ENCODE measurements at places on chromosomes 2 and 18.

DNA sequence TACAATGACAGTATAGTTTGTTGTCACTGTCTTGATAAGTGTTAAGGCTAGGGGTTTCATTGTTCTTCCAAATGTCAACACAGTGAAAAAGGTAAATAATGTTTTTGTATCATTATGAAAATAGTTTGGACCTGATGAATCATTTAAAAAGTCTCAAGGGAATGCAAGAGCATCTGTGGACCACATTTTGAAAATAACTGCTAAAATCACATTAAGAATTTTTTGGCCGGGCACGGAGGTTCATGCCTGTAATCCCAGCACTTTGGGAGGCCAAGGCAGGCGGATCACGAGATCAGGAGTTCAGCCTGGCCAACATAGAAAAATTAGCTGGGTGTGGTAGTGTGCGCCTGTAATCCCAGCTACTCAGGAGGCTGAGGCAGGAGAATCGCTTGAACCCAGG, 10.3 kb downstream of the SCN1A start:
- no peak for DNase-seq

GRCh38 chr2:34997779-34998178, 1357.8 kb upstream of the CRIM1 start:
- DNase-seq = no peak

GRCh38 chr2:7012141-7012764, 95.0 kb downstream of the RNF144A start:
- no peak for DNase-seq

GRCh38 chr2:77579076-77579769, 57.0 kb upstream of the LRRTM4 start:
- no peak for DNase-seq

DNA sequence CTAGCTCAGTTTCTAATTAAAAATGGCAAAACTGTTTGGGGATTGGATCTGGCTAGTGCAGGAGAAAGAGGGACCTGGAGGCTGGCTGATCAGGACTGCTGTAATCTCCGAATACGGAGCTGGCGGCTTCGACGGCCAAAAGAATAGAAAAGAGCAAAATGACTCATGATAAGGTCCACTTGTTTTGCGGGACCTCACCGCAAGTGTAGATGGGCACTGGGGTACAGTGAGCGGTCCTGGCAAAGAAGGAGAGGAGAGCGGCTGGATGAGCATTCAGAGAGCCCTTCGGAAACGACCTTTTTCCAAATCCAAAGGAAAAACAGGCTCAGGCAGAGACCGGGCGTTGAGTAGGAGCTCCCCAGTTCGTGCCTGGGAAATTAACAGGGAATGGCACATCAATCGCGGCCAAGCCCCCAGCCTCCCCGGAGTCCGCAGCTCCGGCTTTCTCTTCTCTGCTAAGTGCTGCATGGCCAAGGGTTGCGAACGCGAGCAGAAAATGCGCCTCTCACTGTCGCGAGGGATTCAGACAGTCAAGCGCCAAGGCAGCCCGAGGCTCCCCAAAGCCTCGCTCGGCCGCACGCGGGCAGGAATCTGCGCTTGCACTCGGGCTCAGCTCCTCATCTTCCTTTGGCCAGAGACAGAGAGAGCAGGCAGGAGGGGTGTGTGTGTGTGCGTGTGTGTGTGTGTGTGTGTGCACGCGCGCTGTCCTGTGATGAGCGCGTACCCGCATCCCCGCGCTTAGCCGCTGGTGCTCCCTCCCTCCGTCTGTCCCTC, 1.8 kb downstream of the DCC start:
- no peak for DNase-seq

GRCh38 chr2:48910961-48911360, 155.4 kb upstream of the LHCGR start:
- DNase-seq = no peak

DNA sequence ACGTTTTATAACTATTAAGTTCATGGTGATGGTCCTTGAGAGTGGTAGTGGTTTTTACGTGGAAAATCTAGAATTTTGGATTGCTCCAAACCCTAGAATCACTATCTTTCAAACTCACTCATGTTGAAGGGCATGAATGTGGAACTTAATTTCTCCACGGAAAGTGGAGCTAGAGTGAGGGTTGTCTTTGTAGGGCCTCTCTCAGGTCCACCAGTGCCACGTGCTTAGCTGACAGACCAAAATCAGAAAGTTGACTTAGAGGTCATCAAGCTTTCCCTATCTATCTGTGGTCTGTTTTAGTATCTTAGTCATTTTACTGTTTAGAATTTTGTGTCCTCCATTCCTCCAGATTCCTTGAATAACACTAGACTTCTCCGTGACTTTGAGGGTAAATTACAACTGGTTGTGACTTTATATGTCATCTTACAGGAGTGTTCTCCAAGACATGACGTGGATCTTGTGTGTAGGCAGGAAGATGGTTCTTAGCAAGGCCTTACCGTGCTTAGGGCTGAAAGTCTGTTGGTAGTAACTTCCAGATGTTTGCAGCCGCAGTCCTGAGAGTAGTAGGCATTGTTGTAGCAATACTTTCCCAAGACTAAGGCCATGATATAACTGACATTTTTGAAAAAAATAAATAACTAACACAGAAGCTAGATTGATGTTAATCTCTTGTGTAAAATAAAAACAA, 26.8 kb downstream of the DIS3L2 start:
- no peak for DNase-seq

GRCh38 chr2:10762651-10763460, 41.4 kb downstream of the ATP6V1C2 start:
- DNase-seq = no peak

- no peak for DNase-seq
Observed at GRCh38 chr2:98749066-98749450, 18.1 kb upstream of the MGAT4A start.

DNA sequence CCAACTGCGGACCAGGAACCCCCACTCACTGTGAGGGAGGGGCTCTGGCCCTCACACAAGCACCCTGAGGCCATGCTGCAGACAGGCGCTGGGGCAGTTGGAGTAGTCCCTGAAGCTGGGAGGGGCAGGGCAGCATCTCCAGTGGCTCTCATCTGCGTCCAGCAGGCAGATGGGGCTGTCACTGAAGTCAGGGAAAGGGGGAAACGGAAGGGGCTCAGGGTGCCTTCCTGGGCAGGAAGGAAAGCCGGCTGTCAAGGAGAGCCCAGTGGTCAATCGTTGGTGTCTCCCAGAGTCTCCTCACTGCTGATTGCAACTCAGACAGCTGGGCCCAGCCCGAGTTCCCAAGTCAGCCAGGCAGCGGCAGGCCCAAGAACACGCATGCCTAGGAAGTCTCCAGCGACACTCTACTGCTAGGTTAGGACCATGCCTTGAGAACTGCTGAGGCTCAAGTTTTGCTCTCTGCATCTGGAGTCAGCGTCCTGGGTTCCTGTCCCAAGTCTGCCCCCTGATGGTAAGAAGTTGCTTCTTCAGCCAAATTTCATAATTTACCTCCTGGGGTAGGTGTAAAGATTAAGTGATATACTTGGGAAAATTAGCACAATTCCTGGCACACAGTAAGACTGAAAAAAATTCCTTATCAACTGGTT, 27.4 kb upstream of the NMUR1 start:
- DNase-seq = peak; percentile 90

GRCh38 chr2:5561006-5561405, 131.2 kb upstream of the SOX11 start:
- no peak for DNase-seq

- DNase-seq = no peak
Observed at GRCh38 chr2:39007875-39008504, 112.9 kb downstream of the SOS1 start.

GRCh38 chr2:29443151-29443550, 327.9 kb downstream of the CLIP4 start:
- no peak for DNase-seq
